ENCODE measurements at places on chromosomes 6 and 20.

DNA sequence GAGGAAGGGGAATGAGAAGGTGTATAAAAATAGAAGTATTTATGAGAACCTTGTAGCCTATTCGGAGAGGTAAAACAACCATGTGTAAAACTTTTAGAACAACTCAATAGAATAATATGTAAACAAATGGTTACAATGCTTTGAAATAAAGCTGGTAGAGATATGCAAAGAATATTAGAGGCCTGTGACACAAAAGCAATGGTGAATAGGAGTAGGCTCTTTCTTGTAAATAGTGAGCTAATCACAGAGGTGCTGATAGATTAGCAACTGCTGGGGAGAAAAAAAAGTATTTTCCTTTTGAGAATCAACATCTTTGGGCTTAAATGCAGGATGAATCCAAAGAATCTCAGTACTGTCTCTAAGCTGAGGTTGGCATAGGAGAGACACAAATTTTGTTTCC is 7.0 kb downstream of the TMEM200A start:
- no peak for DNase-seq

DNA sequence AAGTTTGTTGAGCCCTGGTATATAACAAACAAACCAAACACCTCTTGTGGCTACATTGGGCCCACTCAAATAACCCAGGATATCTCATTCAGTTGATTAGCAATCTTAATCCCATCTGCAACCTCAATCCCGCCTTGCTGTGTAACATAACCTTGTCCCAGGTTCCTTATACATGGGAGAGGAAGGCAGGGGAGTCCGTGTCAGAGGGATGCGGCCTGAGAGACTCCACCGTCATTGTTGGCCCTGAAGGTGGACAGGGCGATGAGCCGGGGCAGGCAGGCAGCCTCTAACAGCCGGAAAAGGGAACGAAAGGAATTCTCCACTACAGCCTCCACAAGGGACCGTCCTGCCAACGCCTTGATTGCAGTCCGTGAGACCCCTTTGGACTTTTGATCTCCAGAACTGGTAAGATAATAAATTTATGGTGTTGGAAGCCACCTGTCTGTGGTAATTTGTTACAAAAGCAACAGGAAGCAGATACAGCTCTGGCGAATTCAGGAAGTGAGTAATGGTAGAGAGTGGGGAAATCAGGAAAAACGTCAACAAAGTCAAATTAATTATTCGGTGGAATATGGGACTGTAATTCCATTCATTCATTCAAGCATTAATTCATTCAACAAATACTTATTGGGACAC is 124.5 kb upstream of the SALL4 start:
- DNase-seq = no peak

GRCh38 chr6:45613656-45614055 is 235.9 kb upstream of the SUPT3H start:
- no peak for DNase-seq

- no peak for DNase-seq
These were observed 46.9 kb upstream of the SPACA1 start for GRCh38 chr6:88000713-88001112.

DNA sequence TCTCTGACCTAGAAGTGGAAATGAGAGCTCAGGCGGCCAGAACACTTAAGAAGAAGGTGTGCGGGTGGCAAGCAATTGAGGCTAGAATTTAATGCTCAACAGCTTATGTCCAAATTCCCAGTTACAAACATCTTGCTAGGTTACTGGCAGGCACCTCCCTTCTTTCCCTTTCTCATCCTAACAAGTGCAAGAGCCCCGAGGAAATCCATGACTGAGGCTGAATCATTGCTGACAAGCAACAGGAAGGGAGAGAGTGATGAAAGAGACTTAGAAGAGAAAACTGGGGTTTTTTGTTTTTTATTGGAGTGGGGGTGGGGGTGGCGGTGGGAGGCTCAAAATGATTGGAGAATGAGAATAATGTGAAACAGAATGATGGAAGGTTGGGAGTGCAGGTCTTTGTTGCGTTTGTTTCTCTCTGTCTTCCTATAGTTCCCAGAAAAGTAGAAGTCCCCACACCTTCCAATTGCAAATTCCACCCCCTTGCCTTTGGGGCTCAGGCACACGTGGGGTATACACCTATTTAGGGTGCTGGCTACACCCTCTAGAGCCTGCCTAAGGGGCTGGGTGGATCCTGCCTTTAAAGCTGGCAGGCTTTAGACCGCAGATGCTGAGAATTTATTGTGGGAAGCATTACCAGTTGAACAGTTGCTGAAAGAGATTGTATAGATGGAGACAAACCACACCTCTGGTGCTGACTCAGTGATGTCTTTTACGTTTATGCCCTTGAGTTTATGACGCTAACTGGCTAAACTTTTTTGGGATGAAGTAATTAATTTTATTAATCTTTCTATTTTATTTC is 1.4 kb downstream of the FAM83B start:
- peak; percentile 28 for DNase-seq

- DNase-seq = no peak
These were observed 589.1 kb downstream of the EYS start for GRCh38 chr6:65117817-65118409.
